Thymus (tissue), 14 donors: ENCODE measurements at places on chromosomes 11 and 22.
A peak's percentile ranks its signal among the peaks of the same experiment; 100 is the strongest.

DNA sequence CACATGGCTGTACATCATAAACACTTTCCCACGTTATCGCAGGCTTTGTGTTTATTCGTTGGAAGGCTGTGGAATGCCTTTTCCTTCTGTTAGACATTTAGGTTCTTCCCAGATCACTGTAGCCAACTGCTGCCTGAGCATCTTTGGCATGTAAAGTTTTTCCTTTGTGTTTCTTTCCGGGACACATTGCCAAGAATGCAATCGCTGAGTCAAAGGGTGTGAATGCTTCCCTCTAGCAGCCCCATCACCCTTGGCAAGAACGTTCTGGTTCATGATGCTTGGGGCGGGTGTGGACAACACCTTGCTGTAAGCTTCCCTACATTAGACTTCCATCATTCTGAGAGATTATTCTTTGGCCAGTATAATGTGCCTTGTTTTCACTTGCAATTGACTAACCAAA, 136.2 kb downstream of the OSBP2 start:
- DNase-seq, result no peak

GRCh38 chr11:130042093-130042591, 27.6 kb upstream of the APLP2 start:
- DNase-seq, result no peak

DNA sequence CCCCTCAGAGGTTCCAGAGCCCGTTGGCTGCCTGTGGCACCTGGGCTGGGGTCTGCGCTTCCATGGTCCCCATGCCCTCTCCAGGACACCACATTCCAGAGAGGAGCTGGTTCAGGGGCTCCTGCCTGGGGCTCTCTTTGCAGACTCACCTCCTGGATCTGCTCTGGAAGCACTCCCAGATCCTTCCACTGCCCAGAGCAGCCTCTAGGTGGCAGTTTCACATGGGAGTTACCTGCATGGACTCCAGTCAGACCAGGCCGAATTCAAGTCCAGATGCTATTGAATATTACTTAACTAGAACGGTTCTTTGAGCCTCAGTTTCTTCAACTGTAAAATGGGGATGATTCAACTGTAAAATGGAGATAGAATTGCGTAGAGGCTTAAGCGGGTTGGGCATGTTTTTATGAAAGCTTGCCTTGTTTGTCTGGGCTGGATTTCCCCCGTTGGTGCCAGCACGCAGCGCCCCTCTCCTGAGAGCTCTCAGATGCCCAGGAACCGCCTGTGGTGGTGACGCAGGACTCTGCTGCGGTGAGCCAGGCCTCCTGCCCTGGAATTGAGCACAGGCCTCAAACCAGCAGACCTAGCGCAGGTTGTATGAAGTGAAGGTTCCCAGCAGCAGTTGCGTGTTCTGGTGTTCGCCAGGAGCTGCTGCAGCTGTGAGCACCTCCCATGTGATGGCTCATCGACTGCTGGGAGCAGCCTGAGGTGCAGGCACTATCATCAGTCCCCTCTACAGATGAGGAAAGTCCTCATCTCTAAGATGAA, 44.2 kb downstream of the LMO1 start:
- DNase-seq, result no peak

- DNase-seq, result no peak
Observed at GRCh38 chr11:86577644-86578636, 94.5 kb downstream of the ME3 start.

GRCh38 chr11:43459246-43459645, 100.5 kb downstream of the TTC17 start:
- no peak for DNase-seq

GRCh38 chr22:33051960-33052839, 6.0 kb downstream of the SYN3 start:
- DNase-seq, result no peak

- no peak for DNase-seq
Observed at GRCh38 chr11:77175869-77176539, 48.0 kb downstream of the MYO7A start.

DNA sequence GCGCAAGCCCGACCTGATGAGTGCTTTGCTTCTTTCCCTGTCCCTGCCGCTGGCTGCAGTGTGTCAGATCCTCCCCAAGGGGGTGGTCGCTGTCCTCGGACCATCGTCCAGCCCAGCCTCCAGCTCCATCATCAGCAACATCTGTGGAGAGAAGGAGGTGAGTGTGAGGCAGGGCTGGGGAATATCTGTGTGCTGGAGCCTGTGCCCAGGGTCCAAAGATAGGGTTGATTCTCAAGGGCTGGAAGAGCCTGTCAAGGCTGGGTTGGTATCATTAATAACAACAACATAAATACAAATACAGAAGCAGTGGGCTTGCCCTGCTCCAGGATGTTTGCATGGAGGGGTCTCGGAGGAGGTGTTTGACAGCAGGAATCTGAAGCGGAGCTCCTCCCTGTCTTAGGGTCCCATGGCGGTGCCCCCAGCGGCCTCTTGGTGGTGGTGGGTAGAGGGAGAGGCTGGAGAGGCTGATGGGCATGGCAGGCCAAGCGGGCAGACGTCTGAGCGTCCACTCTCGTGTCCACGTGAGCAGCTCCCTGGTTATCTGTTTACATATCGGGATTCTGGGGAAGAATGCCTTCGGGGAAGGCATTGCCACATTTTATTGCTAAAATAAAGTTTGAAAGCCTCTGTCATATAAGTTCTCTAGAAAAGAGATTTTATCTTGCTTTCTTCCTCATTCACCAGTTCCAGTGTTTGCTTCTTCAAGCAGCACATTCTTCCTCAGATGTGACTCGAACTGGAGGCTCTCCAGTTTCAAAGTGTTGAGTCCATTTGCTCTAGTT, 208.4 kb upstream of the TBCEL start:
- DNase-seq, result no peak

- no peak for DNase-seq
Observed at GRCh38 chr11:88520391-88520790, 182.9 kb upstream of the CTSC start.

- DNase-seq, result peak; percentile 85
Observed at GRCh38 chr11:14554959-14555358, 34.8 kb upstream of the PSMA1 start.

DNA sequence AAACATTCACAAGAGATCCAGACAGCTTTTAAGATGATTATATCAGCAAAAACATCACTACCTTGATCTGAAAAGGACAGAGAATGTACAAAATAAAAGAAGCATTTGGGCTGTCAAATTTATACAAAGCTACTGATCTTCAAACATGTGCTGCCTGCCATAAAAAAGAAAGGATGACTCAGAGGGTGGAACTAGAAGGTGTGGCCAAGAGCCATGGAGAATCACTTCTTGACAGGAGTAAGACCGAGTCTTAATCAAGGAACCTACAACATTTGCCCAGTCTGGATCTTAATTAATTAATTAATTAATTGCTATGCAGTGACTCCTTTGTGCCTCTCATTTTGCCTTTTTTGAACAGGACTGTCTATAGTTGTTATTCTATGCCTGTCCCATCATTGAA, 33.2 kb downstream of the C11orf96 start:
- DNase-seq, result no peak

GRCh38 chr11:575996-576768, at the start of gene PHRF1:
TSS of gene PHRF1 (plus strand) at chr11:576470. CDS start at chr11:581513, 5,043 bp downstream.
- DNase-seq, result peak; percentile 81

DNA sequence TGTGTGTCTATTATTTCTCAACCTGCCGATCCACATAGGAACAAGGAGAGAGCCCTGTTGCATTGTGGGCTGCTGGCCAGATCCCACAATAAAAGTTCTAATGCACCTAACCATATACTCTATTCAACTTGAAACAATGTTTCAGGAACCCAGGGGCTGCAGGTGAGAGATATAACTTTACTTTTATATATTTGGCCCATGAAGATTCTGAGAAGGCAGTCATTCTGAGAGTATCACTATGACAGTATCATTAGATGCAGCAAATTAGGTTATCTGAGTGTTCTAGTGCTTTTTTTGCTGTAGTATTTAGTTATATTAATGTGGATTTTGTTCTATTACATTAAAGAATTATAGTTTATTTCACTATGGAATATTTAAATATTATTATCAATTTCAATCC, 655.1 kb upstream of the ARHGAP42 start:
- no peak for DNase-seq

DNA sequence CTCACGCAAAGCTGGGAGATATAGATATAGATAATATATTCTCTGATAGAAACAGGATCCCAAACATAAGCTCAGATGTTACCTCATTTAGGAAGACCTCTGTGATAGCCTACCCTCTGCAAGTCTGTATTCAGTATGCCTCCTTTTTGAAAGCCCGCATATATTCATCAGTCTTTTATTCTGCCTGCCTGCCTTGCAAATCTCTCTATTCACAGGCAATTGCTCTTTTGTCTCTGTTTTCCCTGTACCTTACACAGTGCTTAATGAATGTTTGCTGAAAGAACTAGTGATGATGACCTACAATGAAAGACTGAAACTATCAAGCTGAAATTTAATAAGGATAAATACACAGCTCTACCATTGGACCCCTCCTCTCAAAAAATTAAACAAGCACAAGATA, 18.4 kb downstream of the DEUP1 start:
- no peak for DNase-seq

DNA sequence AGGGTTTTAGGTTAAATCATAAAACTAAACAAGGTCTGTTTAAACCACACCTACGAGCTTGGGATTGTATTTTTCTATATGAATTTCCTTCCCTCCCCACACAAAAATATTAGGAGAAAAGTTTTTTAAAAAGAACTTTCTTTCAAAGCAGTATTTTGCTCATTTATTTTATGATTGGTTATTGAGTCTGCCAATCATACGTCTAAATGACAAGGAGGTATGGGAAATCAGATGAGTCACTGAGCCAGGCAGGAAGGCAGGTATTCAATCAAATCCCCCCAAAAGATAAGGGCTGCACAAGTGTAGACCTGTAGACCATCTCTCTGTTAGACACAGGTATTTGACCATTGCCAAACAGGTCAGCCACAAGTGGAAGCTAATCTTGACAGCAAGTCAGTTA, 440.1 kb upstream of the CCDC90B start:
- DNase-seq, result no peak

GRCh38 chr11:71495286-71496230, 31.5 kb upstream of the KRTAP5-7 start:
- no peak for DNase-seq

GRCh38 chr11:134343646-134344045, 11.9 kb downstream of the GLB1L2 start:
- no peak for DNase-seq

DNA sequence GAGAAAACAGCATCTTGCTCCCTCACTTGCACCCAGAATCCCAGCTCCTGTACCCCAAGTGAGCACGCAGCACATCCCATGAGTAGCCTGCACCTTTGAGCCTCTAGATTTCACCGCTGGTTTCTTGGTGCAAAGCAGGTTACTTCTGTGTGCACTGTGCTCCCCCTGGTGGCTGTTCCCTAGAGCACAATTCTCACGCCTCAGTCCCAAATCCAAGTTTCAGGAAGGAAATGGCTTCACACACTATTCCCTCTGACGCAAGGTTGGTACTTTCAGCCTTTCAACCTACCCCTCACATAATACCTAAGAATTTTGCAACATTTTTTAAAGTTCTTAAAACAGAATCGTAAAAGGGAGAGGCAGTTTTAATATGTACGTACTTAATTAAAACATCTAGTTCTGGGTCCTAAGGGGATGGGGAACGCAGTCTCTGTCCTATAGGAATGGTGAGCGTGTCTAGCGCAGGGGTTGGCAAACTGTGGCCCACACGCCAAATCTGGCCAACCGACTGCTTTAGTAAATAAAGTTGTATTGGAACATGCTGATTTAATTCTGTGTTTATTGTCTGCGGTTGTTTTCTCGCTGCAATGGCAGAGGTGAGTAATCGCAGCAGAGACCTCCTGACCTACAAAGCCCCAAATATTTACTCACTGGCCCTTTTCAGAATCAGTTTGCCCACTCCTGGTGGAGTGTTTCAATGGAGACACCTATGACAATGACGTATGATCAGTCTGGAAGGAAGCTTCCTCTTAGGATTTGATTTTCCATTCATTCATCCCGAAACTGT, 27.5 kb downstream of the DHCR7 start:
- DNase-seq, result no peak

DNA sequence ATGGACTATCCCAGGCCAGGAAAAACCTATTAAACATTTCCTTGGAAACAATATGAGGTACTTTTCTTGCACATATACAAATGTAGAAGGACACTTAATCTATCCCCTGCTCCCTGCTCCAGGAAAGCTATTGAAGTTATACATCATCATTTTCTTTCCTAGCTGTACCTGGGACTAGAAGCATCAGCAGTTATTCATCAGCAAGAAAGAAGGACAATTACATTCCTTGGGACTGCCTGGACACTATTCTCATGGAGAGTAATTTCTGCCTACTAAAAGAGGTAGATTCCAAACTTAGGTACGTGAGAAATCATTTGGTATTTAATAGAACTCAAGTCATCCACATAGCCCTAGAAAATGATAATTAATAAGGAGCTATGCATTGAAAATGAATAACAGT, 51.0 kb upstream of the PICALM start:
- DNase-seq, result no peak

DNA sequence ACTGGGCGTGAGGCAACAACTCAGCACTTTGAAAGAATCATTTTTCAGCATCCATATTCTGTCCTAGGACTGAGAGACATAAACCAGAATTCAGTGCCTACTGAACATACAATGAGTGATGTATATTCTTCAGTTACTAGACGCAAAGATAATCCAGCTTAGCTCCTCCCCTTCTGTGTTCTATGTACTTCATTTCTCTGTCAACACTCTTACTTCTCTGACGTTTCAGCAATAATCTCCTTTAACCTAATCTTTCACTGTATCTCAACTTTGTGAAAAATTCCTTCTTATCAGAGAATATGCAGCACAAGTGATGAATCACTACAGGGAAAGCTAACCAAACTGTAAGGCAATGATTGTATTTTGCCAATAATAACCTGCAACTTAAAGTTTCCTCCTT, 2.5 kb upstream of the OR51B5 start:
- DNase-seq, result no peak

DNA sequence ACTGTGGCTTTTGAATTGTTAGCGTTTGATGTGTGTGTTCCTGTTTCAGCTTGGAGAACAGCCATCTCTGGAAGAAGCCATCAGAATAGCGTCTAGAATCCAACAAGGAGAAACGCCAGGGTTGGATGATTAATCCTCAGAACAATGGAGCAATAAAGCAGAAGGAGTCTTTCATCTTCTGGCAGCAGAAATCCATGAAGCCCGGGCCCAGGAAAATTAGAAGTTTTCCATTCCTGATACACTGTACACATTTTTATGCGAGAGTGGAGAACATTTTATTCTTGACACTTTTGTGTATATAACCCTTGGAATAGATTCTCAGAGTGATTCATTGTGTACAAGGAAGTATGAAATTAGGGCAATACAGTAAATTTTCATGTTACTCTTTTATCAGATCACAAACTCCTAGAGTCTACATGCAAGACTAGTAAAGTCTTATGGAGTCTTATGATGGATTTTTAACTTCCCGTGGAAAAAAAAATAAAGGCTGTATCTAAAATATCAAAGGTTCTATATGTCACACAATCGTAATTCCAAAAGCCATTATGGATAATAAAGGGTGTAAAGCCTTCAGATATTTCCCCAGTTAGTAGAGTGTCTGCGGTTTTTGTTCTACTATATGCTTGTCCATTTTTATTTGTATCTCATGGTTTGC, 45.9 kb upstream of the WEE1 start:
- DNase-seq, result no peak

GRCh38 chr11:44870181-44870580, 80.5 kb downstream of the TP53I11 start:
- DNase-seq, result no peak

- no peak for DNase-seq
Observed at GRCh38 chr11:45737056-45737455, 67.9 kb upstream of the SLC35C1 start.
